ENCODE measurements at places on chromosomes 16 and 17.

- DNase-seq: no peak
Measured at GRCh38 chr16:30896261-30896888, at the start of gene CTF1. CTF1 (plus strand) TSS chr16:30896614; CDS start chr16:30896644, 30 bp downstream.

DNA sequence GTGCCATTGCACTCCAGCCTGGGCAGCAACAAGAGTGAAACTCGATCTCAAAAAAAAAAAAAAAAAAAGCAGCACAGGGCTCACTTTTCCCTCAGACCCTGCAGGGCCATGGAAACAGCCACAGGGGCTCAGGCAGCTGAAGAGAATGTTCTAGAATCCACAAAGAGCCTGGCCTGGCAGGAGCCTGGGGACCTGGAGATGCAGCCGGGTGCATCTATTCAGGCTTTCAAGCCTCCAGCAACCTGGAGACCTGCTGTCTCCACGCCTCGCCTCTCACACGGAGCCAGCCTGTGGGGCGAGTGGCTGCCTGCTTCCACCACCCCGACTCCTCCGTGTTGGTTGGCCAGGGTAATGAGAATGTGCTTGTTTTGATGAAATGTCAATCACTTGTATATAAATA, 44.0 kb upstream of the MEAK7 start:
- DNase-seq: no peak

DNA sequence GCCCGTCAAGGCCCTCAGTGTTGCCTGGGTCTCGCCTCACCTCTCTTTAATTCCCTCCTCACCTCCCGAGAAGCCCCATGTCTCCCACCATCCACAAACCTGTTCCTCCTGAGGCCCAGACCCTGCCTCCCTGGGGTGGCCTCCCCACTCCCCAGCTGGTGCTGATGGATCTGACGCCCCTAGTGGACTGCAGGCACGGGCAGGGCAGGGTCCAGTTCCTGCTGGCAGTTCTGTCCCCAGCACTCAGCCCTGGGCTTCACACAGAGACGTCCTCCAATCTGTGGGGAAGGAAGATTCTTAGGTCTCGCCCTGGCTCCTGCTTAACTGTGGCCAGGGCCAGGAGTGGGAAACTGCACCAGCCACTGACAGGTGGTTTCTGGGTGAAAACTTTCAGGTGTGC, 108.8 kb downstream of the AMFR start:
- no peak for DNase-seq

DNA sequence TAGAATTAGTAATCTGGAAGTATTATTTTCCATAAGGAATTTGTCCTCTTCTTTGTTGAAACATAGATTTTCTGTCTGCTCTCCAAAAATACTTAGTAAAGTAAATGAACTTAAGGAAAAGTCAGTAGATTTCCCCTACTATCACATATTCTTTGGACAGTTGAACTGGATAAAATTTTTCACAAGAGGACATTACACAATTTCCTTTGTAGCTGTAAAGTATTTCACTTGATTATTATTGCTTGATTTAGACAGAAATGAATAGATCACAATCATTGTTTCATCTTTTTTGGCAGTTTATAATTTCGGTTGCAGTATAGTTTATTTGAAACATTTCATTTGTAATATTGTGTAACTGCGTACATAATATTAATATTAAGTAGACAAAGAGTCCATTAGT, 12.5 kb downstream of the CYB5B start:
- DNase-seq: no peak

GRCh38 chr17:16991349-16992009, 19.6 kb upstream of the TNFRSF13B start:
- peak; percentile 80 for DNase-seq

- no peak for DNase-seq
Measured at GRCh38 chr17:75979705-75980187, 706 bp downstream of the TEN1 start.

GRCh38 chr17:41973408-41973811, 6.8 kb downstream of the CNP start:
- no peak for DNase-seq

GRCh38 chr16:89478576-89479221, 11.7 kb downstream of the ANKRD11 start:
- DNase-seq: no peak

GRCh38 chr16:79372503-79373184, 227.9 kb downstream of the MAF start:
- peak; percentile 54 for DNase-seq

DNA sequence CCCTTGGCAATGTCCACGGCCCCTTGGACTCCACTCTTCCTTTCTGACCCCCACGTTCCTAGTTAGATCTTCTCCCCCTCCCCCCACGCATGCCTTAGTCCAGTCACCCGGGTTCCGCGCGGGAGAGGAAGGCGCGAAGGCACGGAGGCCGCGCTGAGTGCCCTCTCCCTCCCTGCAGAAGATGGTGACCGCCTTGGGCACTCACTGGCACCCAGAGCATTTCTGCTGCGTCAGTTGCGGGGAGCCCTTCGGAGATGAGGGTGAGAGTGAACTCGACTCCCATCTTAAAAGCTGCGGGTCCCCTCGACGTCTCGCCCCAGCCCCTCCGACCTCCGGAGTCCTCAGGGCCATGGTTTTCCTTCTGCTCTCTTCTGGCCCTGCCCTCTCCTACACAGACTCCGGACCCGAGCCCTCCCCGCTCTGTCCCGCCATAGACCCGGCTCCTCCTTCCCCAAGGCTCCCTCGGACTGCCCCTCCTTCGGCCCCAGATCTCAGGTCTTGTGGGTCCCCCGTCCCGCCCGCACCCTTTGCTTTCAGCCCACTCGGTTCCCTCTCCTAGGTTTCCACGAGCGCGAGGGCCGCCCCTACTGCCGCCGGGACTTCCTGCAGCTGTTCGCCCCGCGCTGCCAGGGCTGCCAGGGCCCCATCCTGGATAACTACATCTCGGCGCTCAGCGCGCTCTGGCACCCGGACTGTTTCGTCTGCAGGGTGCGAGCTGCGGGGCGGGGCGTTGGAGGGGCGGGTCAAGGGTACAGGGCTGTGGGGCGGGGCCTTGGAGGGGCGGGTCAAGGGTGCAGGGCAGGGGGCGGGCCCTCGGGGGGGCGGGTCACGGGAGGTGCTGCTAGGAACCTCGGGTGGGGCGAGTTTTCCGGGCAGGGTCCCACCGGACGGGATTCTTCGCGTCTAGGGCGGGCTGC, 4.6 kb downstream of the TGFB1I1 start:
- peak; percentile 89 for DNase-seq

DNA sequence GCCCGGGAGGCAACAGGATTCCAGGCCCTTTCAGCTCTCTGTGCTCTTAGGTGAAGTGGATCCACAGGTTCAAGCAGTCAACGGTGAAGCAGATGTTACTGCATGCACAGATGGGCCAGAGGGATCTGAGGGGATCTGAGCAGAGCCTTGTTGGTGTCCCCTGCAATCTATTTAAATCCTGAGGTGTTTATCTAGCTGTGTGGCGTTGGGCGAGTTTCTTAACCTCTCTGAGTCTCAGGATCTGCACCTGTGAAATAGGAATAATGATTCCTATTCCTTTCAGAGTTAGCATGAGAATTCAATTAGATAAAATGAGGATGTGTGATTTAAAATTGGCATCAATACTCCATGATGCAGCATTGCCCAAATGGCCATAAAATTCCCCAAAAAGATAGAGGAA, 237.3 kb upstream of the CDH5 start:
- DNase-seq: no peak

GRCh38 chr17:39151150-39151942, at the start of gene PLXDC1:
PLXDC1 (minus strand) TSS chr17:39151637; CDS start chr17:39151437, 200 bp downstream.
- DNase-seq: no peak

GRCh38 chr16:3401719-3402397, 843 bp downstream of the ZNF174 start:
- peak; percentile 27 for DNase-seq

DNA sequence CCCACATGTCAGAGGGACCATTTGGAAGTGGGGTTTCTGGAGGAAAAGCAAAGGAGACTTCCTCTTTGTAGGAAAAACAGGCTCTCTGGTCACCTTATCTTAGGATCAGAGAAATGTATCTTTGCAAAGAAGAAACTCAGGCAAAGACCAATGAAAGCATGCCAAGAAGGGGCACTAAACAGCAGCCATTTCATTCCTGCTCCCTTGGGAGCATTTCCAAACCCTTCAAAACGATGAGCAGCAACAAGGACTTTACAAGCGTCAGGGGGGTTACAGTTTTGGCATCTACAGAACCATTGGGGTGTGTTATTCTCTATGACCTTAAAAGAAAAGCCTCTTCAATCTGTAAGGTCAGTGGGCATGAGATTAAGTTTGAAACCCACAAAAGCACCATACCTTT, 122.8 kb downstream of the SMG6 start:
- no peak for DNase-seq

GRCh38 chr17:78442648-78443218, 64.3 kb downstream of the PGS1 start:
- DNase-seq: peak; percentile 94

- DNase-seq: peak; percentile 40
Measured at GRCh38 chr17:19533718-19534561, at the start of gene SLC47A1. SLC47A1 (plus strand) TSS chr17:19533854; CDS start chr17:19533940, 86 bp downstream.

DNA sequence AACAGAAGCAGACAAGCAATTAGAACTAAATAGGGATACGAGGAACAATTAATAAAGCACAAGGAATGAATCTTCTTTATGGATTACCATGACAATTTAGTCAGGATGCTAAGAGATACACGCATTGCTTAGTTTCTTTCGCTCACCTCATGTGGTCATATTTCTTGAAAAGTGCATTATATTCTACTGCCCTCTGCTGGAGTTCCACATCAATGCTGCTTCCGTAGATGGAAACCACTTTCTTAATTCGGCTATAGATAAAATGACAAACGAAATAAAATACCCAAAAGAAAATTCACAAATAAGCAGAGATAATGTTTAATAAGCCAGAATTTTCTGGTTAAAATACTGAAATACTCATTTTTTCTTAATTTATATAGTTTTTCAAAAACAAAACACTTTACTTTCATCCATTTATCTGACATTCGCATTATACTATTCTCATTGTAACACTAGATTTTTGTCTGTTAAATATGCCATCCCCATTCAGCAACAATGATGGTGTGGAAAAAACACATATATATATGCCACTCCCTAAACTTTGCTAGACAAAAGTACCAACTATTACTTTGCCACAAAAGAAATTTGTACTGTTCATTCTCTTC, 22.0 kb upstream of the PHLPP2 start:
- peak; percentile 61 for DNase-seq

GRCh38 chr16:31022544-31023251, 10.7 kb upstream of the STX4 start:
- DNase-seq: no peak

DNA sequence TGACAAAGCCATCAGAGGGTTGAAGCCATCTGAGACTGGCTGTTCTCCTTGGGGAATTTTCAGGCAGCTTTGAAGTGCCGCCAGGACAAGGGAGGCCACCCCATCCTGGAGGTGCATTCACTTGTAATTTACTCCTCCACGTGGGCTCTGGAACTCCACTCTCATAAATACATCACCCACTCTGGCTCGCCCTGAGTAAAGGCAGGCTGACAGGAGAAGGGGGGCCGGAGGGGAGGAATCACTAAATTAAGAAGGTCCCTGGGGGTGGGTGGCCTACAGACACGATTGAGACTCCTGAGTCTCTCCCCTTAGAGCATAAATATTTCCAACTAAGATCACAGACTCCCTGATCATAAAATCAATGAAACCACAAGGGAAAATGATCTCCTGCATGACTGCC, 56.3 kb upstream of the HNF1B start:
- no peak for DNase-seq

GRCh38 chr16:66551348-66551759, 1.0 kb upstream of the CKLF start:
- DNase-seq: peak; percentile 88

DNA sequence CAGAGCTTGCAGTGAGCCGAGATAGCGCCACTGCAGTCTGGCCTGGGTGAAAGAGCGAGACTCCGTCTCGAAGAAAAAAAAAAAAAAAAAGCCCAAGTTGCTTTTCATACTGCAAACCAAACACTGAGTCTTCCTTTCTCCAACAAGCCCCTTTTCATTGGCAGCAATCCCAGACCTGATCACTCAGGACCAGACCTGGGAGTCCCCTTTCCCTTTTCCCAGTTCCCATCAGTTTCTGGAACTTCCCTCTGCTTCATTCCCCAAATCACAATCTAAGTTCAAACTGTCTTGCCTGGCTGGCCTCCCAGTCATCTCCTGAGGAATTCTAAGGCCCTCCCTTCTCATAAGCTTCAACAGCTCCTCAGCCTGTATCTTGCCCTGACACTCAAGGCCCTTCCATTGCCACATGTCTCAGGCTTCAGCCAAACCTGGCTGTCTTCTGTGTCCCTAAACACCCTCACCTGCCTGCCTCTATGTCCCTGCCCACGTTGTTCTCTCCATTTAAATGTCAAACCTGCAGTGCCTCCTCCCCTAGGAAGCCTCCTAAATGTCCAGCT, 11.8 kb upstream of the PHF12 start:
- no peak for DNase-seq

- DNase-seq: no peak
Measured at GRCh38 chr16:8742068-8742467, 55.4 kb downstream of the TMEM186 start.

GRCh38 chr17:35084987-35085386, 21.5 kb upstream of the RFFL start:
- no peak for DNase-seq

DNA sequence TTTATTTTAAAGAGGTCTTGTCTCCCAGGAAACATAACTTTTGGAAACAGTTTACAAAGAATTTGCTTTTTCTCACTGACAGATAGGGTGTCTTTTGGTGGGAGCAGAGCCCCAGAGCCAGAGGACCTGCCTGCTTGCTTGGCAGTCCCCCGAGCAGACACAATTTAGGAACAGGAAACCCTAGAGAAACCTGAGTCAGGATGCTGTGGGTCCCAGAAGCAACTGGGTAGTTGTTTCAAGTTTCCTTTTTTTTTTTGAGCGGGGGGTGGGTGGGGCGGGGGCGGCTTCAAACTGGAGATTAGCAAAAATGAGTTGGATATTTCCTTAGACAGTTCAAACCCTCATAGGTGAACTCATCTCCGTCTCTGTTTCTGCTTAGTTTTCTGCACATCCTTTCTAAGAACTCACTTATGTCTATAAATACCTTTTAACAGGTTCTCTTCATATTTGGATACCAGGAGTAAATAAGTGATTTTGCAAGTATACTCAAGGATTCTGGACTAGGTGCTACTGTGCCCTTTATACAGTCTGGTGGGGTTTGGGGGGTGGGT, 135.1 kb downstream of the PRKCA start:
- no peak for DNase-seq

- DNase-seq: peak; percentile 63
Measured at GRCh38 chr16:85090873-85091521, 21.3 kb downstream of the CIBAR2 start.
